Progenitor cell of endocrine pancreas (in vitro differentiated cells): ENCODE measurements at places on chromosomes 1 and 21. TPM values are rescaled to one million over a fixed set of nuclear protein-coding genes. Genes with fewer than 3 reads are reported as not detected.
A peak's percentile ranks its signal among the peaks of the same experiment; 100 is the strongest.

MCOLN3 gene
- 23.7 and 27.5 TPM in 2 replicates for total RNA-seq

F13B gene
- not detected in 2 replicates for total RNA-seq

- no peak overlapping the region for H3K4me3 ChIP-seq
- DNase-seq: no peak
- no peak overlapping the region for H3K27ac ChIP-seq
- peaks cover 27% of the 10 kb centered on the region for H3K27me3 ChIP-seq
These were observed 89.6 kb downstream of the CCDC185 start for GRCh38 chr1:223482766-223483165.

- no peak overlapping the region for H3K4me3 ChIP-seq
- H3K36me3 ChIP-seq: peaks cover 32% of the 10 kb centered on the region
- peak overlapping the region; percentile 79 for H3K27ac ChIP-seq
- H3K4me1 ChIP-seq: peaks cover 28% of the 10 kb centered on the region
These were observed 7.8 kb downstream of the STMN1 start for GRCh38 chr1:25898223-25899015.

- H3K36me3 ChIP-seq: peaks cover 29% of the 10 kb centered on the region
- peaks cover 5% of the 10 kb centered on the region for H3K4me1 ChIP-seq
- DNase-seq: no peak
- no peak overlapping the region for H3K4me3 ChIP-seq
- H3K27me3 ChIP-seq: no peaks in the 10 kb centered on the region
- no peak overlapping the region for H3K27ac ChIP-seq
These were observed 78.5 kb downstream of the HLCS start for GRCh38 chr21:36887963-36888362.

DNA sequence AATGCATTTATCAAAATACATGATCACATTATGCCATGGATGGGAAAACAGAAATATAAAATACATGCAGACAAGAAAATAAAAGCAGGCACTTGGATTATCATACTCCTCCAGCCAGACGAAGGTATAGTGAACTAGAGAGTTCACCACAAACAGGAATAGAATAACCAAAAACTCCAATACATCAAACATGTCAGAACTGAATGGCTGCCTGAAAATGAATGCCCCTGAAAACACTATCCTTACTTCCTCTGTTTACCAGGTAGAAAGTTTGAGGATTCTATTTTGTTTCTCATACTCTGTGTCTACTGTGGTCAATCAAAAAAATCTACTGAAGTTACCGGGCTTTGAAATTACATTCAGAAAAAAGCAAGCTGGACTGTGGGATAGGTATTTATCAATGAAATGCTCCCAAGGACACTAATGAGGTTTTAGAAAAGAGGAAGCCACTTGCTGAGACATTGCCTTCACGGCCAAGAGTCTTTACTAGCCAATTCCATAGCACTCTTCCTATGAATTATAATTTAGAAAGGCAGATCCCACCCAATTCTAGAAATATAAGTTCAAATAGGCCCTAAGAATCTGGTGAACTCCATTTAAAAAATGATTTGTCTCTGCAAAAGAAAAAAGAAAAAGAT, 197.7 kb downstream of the SMYD3 start:
- H3K27me3 ChIP-seq: no peaks in the 10 kb centered on the region
- peaks cover 2% of the 10 kb centered on the region for H3K4me1 ChIP-seq
- H3K36me3 ChIP-seq: no peaks in the 10 kb centered on the region
- DNase-seq: no peak
- no peak overlapping the region for H3K27ac ChIP-seq

GRCh38 chr1:51671527-51672325, 54.8 kb downstream of the OSBPL9 start:
- no peak for DNase-seq
- H3K27ac ChIP-seq: no peak overlapping the region
- peaks cover 2% of the 10 kb centered on the region for H3K36me3 ChIP-seq
- no peak overlapping the region for H3K4me3 ChIP-seq
- H3K27me3 ChIP-seq: no peaks in the 10 kb centered on the region

RGS8 gene
- 0.05 TPM in 1 of 2 replicates, not detected in the other for total RNA-seq

DNA sequence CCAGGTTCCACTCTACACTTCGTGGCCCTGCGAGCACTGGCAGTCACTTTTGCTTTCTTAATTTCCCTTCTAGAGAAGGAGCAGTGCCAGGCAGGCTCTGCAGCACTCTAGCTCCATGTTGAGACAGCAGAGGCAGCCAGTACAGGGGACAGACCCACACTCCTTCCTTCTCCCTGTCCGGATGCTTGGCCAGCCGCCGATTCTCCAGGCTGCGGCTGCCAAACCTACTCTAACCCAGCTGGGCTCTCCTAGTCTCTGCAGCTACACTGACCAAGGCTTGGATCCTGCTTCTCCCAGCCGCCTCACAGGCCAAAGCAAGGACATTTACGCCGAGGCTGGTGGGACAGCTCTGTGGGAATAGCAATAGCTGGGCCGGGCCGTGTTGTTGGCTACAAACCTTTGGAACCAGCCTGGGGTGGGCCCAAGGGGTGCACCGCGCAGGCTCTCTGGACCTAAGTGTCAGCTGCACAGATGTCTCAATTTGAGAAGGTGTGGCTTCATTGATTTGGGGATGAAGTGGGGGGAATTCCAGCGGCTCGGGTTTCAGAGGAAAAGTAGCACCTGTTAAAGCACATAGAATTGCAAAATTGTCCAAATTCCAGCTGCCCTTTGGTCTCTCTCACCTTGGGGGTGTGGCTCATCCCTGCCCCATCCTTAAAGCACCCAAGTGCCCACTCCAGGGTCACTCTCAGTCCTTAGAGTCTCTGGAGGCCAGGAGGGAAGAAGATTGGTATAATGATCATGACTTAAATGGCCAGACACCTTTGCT, 3.2 kb downstream of the BARHL2 start:
- H3K4me1 ChIP-seq: peaks cover 10% of the 10 kb centered on the region
- no peak for DNase-seq
- H3K36me3 ChIP-seq: no peaks in the 10 kb centered on the region
- H3K4me3 ChIP-seq: no peak overlapping the region

GRCh38 chr21:32698971-32699693, 28.7 kb downstream of the SYNJ1 start:
- peaks cover 13% of the 10 kb centered on the region for H3K4me1 ChIP-seq
- H3K36me3 ChIP-seq: no peaks in the 10 kb centered on the region
- no peak overlapping the region for H3K27ac ChIP-seq
- H3K4me3 ChIP-seq: no peak overlapping the region
- DNase-seq: no peak

DNA sequence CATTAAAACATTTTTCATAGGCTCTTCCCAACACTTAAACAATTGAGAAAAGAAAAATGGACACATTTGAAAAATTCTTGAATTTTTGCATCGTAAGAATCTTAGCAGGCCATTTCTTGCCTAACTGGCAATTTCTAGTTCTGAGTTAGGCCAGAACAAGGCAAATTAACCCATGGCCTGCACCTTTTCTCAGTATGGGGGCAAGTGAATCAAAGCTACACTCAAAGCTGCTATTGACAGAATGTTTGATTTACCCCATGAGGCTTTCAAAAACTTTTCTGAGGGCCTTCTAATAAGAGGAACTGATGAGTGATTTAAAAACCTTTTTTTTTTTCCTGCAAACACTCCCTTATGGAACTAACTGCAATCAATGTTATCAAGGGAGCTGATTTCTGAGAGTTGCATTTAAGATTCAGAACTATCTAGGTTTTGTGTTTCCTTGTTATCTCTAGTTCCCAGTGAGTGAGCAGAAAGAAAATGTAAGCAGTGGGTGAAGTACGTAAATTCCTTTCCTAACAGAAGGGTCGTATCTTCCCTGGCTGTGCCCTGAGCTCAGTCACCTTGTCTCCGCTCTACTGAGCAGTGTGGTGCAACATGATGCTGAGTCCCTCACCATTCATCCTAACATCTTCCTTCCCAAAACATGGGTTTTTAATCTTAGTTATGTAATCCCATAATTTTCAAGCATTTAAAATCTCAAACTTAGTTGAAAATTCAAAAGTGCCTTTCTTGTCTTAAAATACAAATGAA, 353.7 kb downstream of the DPYD start:
- H3K36me3 ChIP-seq: no peaks in the 10 kb centered on the region
- no peak overlapping the region for H3K4me3 ChIP-seq
- no peak for DNase-seq
- H3K4me1 ChIP-seq: peaks cover 6% of the 10 kb centered on the region

- H3K36me3 ChIP-seq: no peaks in the 10 kb centered on the region
- H3K4me1 ChIP-seq: no peaks in the 10 kb centered on the region
- H3K4me3 ChIP-seq: no peak overlapping the region
- H3K27me3 ChIP-seq: peaks cover 20% of the 10 kb centered on the region
- DNase-seq: no peak
These were observed 33.4 kb downstream of the FAM78B start for GRCh38 chr1:166133276-166133841.

DNA sequence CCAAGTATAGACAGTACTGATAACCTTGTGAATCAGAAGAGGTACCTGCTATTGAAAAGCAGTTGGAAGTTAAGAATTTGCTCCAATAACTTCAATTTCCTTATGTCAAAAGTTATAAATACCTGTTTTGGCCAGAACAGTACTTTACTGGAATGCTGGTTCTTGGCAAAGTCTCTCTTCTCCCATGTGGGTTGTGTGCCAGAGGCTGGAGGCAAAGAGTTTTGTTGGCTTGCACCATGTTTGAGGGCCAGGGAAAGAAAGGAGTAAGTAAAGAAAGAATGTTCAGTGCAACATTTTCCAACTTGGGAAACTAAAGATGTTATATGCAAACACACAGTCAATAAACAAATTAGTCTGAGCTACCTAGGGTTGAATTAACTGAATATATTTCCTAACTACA, 67.0 kb upstream of the DYNLT5 start:
- no peak overlapping the region for H3K27ac ChIP-seq
- no peak for DNase-seq
- H3K27me3 ChIP-seq: peaks cover 5% of the 10 kb centered on the region
- H3K36me3 ChIP-seq: peaks cover 2% of the 10 kb centered on the region

- no peaks in the 10 kb centered on the region for H3K27me3 ChIP-seq
- no peaks in the 10 kb centered on the region for H3K4me1 ChIP-seq
These were observed 34.7 kb upstream of the L1TD1 start for GRCh38 chr1:62159940-62160348.

GRCh38 chr1:16971341-16972188, 8.9 kb downstream of the MFAP2 start:
- peaks cover 3% of the 10 kb centered on the region for H3K4me1 ChIP-seq
- peaks cover 6% of the 10 kb centered on the region for H3K36me3 ChIP-seq
- peak overlapping the region; percentile 29 for H3K27ac ChIP-seq
- DNase-seq: no peak
- no peak overlapping the region for H3K4me3 ChIP-seq

DNA sequence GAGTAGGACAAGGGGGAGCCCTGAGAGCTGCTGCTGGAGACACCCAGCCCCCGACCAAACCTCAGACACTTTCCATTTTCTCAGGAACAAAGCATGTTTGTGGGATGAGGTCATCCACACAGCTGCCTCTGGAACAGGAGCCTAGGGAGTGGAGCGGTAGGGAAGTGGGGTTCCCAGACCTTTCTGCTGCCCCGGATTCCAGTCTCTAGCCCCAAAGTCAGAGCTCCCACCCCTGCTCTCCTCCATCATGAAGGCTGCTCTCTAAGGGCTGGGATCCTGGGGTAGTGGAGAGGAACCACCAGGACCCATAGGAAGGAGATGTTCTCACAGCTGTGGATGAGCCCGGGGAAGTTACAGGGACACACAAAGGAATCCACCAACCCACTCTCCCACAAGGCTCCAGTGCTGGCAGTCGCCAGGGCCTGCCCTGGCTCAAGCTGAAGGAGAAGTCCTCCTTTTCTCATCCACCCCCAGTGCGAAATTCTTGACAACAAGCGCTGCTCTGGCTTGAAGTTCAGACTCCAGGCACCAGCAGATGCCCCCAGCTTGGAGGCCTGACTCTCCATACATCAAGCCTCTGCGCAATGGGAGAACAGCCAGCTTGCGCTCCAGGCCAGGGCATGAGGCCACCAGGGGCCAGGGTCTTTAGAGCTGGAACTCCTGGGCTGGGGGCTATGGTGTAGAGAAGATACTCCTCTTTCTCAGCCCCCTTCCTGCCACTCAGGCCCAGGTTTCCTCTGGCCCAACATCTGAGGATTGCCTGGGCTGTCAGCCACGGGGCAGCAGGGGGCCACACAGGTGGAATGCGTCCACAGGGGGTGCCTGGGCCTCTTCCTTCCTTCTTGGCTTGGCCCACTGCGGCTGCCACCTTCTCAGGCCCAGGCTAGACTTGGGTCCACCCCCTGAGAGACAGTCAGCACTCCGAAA, 4.5 kb downstream of the FHL3 start:
- peak overlapping the region; percentile 96 for H3K27ac ChIP-seq
- peaks cover 4% of the 10 kb centered on the region for H3K36me3 ChIP-seq
- peaks cover 5% of the 10 kb centered on the region for H3K27me3 ChIP-seq
- no peak for DNase-seq

GRCh38 chr1:42052072-42052699, 101.0 kb upstream of the GUCA2B start:
- H3K36me3 ChIP-seq: no peaks in the 10 kb centered on the region
- peaks cover 36% of the 10 kb centered on the region for H3K27me3 ChIP-seq
- H3K4me3 ChIP-seq: no peak overlapping the region
- no peak overlapping the region for H3K27ac ChIP-seq
- no peak for DNase-seq

DNA sequence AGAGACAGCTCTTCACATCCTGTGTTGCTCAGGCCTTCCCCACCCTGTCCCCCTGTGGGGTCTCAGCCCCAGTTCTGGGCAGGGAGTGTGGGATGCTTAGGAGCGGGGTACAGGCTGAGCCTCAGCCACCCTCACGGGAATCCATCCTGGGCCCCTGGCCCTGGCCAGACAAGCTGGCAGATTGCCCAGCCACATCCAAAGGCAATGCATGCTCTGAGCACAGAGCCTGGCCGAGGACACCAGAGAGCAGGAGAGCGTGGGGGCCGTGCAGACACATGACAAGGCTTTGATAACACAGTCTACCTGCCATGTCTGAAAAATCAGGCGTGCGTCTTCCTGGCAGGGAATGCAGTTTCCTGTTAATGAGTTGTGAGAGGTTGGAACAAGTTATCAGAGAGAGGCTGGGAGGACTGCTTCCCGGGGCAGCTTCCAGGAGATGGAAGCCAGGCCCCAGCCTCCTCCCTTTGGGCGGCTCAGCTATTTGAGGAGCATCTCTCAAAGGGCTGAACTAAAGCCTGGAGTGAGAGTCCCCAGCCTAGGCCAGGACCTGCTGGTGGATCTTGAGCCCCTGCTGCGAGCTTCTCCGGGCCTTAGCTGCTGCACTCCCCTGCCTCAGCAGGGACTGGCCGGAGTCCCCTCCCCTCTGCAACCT, 72.2 kb upstream of the SELENON start:
- peaks cover 17% of the 10 kb centered on the region for H3K4me1 ChIP-seq
- no peak for DNase-seq
- no peak overlapping the region for H3K4me3 ChIP-seq
- H3K27ac ChIP-seq: no peak overlapping the region
- peaks cover under 1% of the 10 kb centered on the region for H3K27me3 ChIP-seq

DCDC2B gene
- total RNA-seq: not detected in 2 replicates

DNA sequence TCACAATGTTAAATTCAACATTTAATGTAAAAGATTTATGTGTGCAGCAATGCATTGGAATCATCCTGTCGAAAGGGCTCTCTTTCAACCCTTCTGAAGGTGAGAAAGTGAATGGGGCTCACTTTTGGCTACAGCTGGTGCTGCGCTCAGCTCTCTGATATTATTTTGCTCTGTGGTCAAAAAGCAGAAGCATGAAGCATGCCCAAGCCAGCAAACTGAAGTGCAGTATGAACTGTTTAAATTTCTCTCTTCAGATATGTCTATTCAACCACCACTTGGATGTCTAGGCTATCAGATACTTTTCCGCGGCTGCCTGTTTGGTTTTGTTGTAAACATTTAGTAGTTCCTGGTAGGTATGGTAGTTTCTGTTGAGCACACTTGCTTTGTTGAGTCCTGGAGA, 216.9 kb upstream of the TMPRSS15 start:
- no peaks in the 10 kb centered on the region for H3K4me1 ChIP-seq
- no peak overlapping the region for H3K27ac ChIP-seq
- H3K27me3 ChIP-seq: no peaks in the 10 kb centered on the region

- peaks cover 4% of the 10 kb centered on the region for H3K4me1 ChIP-seq
- no peak overlapping the region for H3K27ac ChIP-seq
- no peaks in the 10 kb centered on the region for H3K36me3 ChIP-seq
- peaks cover 52% of the 10 kb centered on the region for H3K27me3 ChIP-seq
- no peak for DNase-seq
These were observed 2.5 kb upstream of the RCSD1 start for GRCh38 chr1:167627615-167627864.
